ENCODE measurements at places on chromosomes 3 and 15.

- DNase-seq = no peak
These were observed 2.2 kb upstream of the ISG20 start for GRCh38 chr15:88636654-88637053.

- no peak for DNase-seq
These were observed 282.8 kb upstream of the ALCAM start for GRCh38 chr3:105083945-105084344.

GRCh38 chr3:185757176-185757575 lies 67.7 kb downstream of the IGF2BP2 start:
- no peak for DNase-seq

DNA sequence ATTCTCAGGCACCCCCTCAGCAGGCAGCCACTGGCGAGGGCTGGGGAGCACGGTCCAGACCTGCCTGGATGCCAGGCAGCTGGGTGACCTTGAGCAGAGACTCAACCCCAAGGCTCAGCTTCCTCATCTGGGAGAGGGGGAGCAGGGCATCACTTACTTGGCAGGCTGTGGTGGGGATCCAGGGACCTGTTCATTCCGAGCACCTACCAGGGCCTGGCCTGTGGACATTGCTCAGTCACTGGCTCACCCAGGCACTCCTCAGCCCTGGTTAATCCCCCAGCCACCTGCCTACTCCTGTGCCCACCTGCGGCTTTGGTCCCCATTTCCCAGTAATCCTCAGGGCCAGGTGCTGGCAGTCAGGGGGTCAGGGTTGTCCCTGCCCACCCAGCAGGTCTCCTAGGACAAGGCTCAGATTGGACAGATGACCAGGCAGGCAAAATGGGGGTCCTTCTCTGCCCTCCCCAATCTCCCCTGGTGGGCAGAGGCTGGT lies 9.3 kb upstream of the RPL29 start:
- DNase-seq = no peak

- peak; percentile 91 for DNase-seq
These were observed at the start of gene UMPS for GRCh38 chr3:124730129-124730940. UMPS (plus strand) TSS chr3:124730452; CDS start chr3:124730472, 20 bp downstream.

GRCh38 chr3:30691249-30691880 lies 85.0 kb downstream of the TGFBR2 start:
- DNase-seq = no peak

- no peak for DNase-seq
These were observed 34.9 kb upstream of the TBC1D23 start for GRCh38 chr3:100225883-100226282.

- no peak for DNase-seq
These were observed 718 bp downstream of the BNIP2 start for GRCh38 chr15:59688423-59688781.

- DNase-seq = no peak
These were observed 86.5 kb downstream of the ST6GAL1 start for GRCh38 chr3:187016639-187017345.

DNA sequence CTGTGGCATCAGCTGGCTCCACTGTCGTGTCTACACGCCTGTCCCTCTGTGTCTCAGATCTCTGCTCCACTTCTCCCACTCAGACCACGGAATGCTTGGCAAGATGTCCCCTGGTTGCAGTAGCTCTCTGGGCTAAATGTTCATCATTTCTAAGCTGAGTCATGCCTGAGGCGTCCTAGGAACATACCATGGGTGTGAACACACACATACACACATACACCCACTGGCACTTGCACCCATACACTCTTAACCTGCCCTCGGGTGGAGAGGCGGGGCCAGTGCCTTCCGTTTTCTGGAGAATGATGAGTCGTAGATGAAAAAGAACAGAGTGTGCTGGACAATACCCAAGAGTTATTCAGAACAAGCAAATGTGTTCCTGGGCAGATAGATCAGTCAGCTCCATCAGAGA lies 72.4 kb downstream of the SENP2 start:
- DNase-seq = no peak

DNA sequence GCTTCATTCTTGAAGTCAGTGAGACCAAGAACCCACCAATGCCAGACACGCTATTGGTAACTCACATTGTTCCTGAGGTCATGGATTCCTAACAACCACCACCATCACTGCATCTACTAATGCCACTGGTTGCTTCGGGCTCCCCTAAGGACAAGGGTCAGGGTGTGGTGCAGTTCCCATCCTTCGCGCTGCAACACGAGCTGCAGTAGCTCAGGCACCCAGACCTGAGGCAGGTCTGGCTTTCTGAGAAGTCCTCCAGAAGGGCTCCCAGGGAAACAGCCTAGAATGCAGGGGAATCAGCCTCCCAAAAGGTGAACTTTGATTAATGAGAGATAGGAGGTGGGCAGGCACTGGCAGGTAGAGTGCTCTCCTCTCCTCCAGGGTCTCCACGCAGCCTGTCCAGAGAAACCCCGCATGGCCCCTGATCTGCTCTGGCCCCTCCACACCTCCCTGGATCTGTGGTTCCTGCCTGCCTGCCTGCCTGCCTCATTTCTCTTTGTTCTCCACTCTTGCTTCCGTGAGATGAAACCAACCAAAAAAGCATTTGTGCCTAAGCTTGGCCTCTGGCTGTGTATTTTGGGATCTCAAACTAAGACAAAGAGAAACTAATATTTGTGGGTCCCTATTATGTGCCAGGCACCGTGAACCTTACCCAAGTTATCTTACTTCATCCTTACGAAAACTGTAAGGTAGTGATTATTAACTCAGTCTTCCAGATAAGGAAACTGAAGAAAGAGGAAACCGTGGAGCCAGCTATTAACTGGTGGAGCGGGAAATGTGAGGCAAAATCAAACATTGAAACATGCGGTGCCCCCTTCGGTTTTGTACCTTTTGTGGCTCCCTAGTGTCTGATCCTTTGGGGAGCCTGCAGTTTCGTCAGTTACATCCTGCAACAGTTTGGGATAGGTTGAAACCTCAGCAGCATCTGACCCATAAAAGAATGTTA lies 43.9 kb upstream of the USP3 start:
- DNase-seq = no peak

- DNase-seq = peak; percentile 11
These were observed 8.8 kb downstream of the FILIP1L start for GRCh38 chr3:100105501-100105900.

DNA sequence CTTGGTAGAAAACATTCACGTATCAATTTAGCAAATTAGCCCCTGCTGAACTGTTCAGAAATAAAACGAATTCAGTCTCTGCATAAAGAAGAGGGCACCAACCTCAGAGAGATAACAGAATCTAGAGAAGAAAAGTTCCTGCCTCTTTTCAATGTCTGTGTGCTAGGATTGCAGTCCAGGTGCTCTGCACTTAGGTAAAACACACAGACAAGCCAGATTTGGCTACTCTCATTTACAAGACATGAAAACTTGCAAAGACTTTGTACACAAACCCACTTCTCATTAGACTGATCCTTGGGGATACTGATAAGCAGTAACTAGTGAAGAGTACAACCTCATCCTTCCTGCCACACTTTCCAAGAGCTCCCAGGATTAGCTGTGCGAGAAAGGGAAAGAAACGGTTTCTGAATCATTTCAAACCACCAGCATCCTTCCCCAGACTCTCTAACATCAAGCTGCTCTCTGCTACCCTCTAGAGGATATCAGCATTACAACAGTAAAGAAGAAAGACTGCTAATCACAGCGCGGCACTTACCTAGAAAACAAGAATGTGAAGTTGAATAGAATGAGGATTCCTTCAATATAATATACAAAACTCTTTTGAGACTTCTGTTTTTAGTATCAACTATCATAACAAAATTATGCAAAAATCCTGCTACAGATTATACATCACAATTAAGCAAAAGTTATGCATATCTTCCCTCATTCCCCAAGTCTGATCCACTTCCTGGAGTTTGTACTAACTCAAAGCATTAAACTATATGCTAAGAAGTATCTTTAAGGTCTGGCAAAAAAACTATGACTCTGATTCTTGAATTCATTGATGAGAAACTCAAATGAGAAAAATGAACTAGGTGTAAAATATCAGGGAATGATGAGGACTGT lies 306.4 kb downstream of the MAGI1 start:
- peak; percentile 67 for DNase-seq

- DNase-seq = peak; percentile 50
These were observed 31.2 kb downstream of the LINS1 start for GRCh38 chr15:100570735-100571313.

DNA sequence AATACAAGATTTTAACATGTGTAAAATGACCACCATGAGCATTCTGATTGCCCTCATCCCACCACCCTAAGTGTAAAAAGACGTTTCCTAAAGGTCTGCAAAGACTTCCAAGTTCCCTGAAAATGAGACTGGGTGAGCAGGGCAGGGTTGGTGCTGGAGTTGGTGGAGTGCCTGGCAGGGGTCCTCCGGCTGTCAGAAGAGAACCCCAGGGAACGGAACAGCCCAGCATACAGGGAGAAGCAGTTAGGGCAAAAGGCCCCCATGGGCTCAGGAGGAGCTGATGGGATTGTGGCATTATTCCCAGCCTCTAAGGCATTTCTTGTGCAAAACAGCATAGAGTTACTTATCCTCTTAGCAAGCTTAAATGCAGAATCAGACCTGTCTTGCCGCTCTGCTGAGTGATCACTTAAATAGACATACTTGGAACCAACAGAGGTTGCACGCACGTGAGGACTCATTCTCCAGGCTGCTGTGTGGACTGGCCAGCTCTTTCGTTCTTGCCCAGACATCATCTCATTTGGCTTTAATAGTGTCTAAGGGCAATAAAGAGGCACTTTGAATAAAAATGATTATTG lies 36.0 kb downstream of the XYLB start:
- no peak for DNase-seq

- DNase-seq = no peak
These were observed 19.3 kb upstream of the DPPA4 start for GRCh38 chr3:109356442-109357155.

DNA sequence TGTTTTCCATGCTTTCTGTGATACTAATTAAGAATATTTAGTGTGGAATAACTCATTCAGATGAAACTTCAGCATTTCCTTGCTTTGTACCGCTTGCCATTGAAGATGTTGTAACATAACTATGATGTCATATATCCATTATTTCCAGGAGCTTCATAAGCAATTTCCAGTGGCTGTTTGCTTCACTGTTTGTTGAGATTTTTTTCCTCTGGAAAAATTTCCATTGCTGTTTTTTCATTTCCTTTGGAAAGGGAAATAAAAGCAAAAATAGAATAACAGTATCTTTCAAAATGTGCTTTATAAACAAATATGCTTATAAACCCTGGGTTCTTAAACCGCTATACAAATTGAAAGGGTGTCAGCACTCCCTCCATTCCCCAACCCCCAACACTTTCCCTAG lies 319.6 kb upstream of the SEMA6D start:
- DNase-seq = no peak

DNA sequence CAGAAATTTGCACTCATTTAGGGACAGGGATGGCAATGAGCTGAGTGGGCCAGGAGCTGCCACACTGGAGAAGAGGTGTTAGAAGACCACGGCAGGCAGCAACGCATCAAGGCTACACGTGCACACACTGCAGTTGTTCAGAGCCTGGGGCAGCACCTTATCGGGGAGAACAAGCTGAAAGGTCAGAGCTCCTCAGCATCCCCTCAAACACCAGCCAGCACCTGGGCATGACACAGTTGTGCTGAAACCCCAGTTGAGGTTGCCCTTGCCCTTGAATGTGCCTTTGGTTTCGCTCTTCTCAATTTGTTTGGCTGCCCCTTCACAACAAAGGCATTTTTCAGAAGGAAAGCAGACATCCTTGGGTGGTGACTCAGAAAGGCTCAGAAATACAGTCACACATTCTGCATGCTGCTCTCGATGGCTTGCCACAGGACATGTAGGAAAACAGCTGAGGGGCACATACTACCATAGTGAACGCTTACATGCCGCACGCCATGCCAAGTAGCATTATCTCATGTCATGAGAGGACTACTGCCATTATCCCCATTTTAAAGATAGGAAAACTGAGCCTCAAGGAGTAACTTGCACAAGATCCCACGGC lies 57.6 kb downstream of the ST8SIA2 start:
- DNase-seq = no peak

DNA sequence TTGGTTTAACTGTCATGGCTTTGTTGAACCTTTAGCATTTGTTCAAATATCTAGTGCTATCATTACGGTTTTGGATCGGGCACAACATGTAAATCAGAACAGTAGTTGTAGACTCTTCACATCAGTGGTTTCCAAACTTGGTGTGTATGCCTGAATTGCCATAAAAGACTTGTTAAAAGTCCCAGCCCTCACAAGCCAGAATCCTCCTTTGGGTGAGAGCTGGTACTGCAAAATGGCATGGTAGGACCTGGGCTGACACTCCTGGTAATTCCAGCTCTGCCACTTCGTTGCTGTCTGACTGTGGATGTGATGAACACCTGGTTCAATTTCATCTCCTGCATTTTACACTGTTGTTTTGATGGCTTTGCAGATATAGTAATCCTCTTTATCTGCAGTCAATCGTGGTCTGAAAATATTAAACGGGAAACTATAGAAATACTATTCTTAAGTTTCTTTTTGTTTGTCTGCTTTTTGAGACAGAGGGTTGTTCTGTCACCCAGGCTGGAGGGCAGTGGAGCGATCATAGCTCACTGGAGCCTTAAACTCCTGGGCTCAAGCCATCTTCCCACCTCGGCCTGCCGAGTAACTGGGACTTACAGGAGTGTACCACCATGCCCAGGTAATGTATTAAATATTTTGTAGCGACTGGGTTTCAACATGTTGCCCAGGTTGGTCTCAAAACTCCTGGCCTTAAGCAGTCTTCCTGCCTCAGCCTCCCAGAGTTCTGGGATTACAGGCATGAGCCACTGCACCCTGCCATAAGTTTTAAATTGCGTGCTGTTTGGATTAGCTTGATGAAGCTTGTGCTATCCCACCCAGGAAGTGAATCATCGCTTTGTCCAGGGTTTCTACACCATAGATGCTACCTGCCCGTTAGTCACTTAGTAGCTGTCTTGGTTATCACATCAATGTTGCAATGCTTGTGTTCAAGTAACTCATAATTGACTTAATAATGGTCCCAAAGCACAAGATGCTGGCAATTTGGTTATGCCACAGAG lies 61.6 kb downstream of the RAB7A start:
- DNase-seq = no peak

- DNase-seq = no peak
These were observed 15.1 kb downstream of the HRG start for GRCh38 chr3:186680869-186681268.

- no peak for DNase-seq
These were observed 58.7 kb downstream of the BOC start for GRCh38 chr3:113270068-113270467.

GRCh38 chr3:150255413-150255812 lies 152.7 kb upstream of the TSC22D2 start:
- DNase-seq = no peak

GRCh38 chr3:86890741-86891396 lies 100.1 kb downstream of the VGLL3 start:
- DNase-seq = no peak

DNA sequence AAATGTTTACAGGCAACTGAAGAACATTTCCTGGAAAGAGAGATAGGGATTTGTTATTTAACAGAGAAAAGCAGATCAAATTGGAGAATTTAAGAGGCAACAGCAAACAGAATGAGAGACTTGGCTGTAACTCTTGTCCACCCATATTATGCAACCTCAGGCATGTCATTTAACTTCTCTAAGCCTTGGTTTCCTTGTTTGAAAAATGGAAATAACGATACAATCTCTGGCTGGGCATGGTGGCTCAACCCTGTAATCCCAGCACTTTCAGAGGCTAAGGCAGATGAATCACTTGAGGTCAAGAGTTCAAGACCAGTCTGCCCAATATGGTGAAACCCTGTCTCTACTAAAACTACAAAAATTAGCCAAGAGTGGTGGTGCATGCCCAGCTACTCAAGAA lies 23.7 kb downstream of the ARRDC4 start:
- DNase-seq = no peak

- DNase-seq = peak; percentile 88
These were observed 1.6 kb downstream of the OXTR start for GRCh38 chr3:8767667-8768363.

- peak; percentile 38 for DNase-seq
These were observed 5.8 kb upstream of the DIS3L start for GRCh38 chr15:66287461-66288057.

Data from GM20000 (cell line).